Activated CD8-positive, alpha-beta memory T cell treated with anti-CD3 and anti-CD28 coated beads, Interleukin-2, amount 50 U/mL, for 4 hours (primary cell): ENCODE measurements at places on chromosomes 6 and 20.

- no peak for DNase-seq
Measured at GRCh38 chr6:130069485-130069884, 51.1 kb downstream of the L3MBTL3 start.

GRCh38 chr6:145051661-145052060 is 683.7 kb downstream of the EPM2A start:
- DNase-seq = no peak

GRCh38 chr6:36682328-36683144 is 4.0 kb downstream of the CDKN1A start:
- peak; percentile 37 for DNase-seq

DNA sequence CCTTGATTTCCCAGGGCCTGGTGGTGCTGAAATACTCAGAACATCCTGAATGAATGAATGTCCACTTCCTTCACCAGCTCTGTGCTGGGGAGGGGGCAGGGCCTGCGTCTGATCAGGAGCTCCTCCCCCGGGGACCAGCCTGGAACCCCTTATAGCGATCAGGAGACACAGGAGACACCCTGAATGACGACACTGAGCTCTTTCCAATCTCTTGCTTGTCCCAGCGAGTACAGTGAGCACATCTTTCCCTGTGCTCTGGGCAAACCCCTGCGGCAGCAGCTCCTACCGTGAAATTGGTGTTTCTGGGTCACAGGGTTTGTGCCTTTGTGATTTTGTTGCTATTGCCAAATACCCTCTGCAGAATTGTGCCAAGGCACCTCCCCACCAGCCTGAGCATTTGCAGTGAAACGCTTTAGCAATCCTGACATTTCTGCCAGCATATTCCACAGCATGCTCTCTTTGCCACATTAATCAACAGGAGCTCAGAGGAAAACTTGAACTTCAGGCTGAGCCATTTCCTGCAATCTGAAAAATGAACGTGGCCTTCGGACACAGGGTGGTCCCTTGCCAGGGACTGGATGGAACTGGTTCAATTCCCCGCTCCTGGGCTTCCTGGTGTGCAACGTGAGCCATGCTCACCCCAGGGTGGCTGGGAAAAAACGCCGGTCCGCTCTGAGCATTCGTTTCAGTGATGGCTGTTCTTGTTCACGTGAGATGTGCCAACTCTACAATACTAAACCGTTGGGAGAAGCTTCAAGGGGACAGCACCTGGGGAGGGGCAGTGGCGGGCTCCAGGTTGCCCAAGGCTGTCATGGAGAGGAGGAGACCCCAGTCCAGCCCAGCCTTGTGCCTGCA is 23.1 kb upstream of the MRGBP start:
- DNase-seq = no peak

DNA sequence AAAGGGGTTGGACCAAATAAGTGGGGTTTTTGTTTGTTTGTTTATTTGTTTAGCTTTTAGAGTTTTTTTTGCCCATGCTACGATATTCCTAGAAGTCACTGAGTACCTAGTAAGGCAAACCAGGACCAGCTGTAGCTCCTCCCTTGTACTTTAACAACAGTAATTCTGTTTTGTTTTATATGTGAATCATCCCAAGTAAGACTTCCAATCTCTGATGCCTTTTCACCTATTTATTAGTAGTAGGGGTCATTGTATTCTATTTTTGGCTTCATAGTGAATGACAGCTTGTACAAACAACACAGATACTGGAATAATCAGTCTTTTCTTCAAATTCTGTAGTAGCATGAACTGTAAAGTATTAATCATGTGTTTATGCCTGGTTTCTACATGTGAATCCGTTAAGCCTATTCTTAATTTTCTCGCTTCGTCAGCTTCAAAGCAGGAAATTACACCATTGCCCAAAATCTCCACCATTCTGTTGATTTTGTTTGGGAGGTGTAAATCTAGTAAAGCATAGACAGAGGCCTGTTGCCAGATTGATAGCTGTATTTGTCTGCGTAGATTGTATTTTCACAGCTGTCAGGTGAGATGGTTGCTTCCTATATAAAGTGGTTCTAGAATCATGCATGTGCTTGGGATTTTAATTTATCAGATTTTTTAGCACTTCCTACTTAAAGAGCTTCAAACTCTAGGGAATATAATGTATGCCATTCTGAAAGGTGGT is 151.5 kb upstream of the FLRT3 start:
- DNase-seq = no peak

GRCh38 chr6:24761193-24761835 is 13.4 kb upstream of the GMNN start:
- DNase-seq = no peak

GRCh38 chr6:14149053-14149738 is 31.6 kb downstream of the CD83 start:
- DNase-seq = no peak

DNA sequence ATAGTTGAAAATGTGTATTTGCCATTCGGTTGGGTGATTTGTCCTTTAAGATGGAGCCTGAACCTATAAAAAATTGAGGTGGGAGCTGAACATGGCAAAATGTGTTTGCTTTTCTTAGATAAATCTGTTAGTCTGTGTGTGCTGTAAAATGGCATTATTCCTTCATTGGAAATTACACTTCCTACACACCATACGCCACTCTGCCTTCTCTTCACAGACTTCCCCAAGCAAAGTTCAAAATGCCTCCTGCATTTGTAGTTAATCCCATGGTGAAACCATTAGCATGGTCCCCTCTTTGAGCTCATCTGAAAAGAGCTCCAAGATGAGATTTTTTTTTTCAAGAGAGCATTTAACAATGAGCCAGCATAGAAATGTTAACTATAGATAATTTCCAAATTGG is 567 bp downstream of the ADTRP start:
- no peak for DNase-seq

DNA sequence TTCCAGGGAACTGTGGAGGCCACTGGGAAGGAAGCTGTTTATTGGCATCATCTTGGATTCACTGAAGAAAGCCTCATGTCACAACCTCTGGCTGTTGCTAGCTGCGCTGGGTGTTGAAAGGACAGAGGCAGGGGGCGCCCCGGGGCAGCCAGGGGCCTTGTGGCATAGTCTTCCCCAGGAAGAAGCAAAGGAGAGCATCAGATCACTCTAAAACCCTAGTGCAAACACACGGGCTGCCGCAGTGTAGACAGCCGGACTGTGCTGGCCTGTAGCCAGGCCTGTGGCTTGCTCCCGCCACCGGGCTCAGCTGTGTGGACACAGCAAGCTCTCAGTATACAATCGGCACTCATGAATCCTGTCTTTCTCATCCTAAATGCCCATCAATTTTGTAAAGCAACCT is 23.8 kb upstream of the SMOC2 start:
- DNase-seq = no peak

GRCh38 chr6:131363947-131364834 is 208.8 kb upstream of the ARG1 start:
- DNase-seq = no peak

DNA sequence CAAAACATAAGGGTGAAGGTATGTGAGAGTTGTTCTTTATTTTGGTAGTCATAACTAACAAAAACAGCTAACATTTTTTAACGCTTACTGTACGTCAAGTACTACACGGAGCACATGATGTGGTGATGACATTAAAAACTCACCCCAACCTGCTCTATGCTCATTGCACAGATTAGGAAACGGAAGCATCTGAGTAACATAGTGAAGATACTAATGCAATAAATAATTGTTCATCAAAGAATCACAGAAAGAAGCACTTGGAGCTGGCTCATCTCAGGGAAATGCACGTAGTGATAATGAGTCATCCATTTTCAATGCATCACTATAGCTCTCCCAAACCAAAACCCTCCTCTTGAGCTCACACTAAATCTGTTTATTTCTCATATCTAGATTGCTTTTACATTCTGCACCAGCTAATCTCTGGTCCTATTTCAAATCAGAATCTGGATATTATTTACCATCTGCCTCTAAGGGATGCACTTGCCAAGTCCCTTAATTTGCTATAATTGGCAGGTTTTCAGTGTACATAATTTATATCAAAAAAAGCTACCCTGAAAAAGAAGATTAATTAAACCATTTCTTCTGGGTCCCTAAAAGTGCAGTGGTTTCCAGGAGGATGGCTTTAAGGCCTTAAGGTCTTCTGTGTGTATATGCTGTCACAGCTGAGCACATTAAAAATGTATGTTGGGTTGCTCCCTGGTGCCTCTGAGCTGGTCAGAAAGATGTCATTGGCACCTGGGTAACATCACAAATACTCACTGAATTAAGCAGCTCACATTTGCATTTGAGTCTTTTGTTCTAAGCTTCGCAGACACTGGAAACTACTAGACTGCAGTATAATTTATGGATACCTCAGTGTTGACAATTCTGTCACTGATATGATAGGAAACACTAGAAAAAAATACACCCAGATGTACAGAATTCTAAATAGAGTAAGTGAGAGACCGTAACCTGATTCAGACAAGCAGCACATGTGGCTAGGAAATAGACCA is 677.4 kb upstream of the CITED2 start:
- no peak for DNase-seq

- no peak for DNase-seq
Measured at GRCh38 chr20:45934046-45934585, 367 bp upstream of the PCIF1 start.

- DNase-seq = no peak
Measured at GRCh38 chr6:119353696-119354095, 4.1 kb upstream of the MAN1A1 start.
